ENCODE measurements at places on chromosomes 16 and 17.

DNA sequence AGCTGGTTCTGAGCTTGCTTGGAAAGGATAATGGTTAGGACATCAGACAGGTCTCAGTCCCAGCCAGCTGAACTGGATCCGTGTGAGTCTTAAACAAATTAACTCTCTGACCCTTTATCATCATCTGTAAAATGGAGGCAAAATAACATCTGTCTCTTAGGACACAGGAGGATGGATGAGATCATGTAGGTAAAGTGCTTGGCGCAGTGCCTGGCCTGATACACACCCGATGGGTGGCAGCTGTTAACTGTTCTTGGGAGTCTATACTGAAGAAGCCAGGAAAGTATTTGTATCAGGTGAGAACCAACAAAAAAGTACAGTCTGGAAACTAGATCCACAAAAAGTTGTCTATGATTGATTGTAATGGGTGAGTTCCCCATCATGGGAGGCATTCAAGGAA lies 188.6 kb downstream of the C16orf78 start:
- no peak for DNase-seq

DNA sequence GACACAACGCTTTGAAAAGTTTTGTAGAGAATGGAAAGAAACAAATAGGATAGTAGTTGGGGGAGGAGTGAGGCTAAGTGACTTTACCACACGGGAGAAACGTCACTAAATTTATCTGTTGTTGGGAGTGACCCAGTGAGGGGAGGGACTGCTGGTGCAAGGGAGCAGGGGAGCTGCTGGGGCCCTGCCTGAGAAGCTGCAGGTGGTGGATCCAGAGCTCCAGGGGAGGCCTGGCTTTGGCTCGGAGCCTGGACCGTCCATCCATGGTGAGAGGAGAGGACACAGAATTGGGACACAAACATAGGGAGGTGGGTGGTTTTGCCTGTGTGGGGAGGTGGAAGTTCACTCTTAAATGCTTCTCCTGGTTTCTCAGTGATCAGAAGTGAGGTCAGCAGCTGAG lies 107.6 kb downstream of the GOSR1 start:
- DNase-seq: no peak

DNA sequence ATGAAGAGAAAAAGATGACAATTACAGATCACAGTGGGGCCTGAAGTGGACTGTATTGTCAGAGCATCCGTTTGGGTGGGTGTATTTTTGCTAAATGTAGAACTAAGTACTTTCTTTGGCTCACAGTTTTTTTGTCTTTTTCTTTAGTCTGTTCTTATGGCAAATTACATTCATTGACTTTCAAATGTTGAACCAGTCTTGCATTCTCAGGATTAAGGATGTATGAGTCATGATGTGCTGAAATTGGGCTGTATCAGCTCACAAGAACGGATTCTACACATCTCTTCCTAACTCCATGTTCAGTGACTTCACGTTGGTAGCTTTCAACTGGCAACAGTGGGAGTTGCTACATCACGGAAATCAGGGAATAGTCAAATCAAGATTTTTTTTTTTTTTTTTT lies 66.5 kb downstream of the TEX2 start:
- DNase-seq: no peak

GRCh38 chr17:5587438-5588032 lies 3.2 kb upstream of the NLRP1 start:
- peak; percentile 37 for DNase-seq

GRCh38 chr17:50361561-50362480 lies 11.2 kb downstream of the MRPL27 start:
- peak; percentile 58 for DNase-seq

DNA sequence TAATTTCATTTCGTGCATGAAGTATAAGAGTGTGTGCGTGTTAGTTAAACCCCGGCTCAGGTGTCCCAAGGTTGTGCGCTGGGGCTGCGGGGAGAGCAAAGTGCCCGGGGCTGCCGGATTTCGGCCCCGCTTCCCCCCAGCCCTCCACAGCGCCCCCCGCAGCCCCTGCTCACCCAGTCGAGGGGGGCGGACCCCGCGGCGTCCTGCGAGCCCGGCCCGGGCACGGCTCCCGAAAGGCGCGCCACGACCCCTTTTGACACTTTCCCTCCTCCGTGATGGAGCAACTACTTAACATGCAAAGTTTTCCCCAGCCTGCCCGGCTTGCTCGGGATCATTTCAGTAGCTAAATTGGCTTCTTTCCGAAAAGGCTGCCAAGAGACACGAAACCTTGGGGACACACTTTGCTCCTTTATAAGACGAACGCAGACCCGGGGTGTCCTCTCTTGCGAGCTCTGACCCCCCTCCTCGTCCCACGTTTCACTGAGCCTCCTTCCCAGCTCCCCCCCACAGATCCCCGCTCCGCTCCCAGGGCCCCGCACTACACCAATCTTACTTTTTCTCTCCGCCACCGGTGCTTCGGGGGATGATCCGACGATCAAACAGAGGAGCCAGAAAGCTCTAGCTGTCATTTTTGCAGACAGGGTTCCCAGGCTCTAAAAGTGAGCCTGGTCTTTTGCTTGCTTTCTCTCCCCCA lies 552 bp downstream of the C17orf58 start:
- DNase-seq: no peak

DNA sequence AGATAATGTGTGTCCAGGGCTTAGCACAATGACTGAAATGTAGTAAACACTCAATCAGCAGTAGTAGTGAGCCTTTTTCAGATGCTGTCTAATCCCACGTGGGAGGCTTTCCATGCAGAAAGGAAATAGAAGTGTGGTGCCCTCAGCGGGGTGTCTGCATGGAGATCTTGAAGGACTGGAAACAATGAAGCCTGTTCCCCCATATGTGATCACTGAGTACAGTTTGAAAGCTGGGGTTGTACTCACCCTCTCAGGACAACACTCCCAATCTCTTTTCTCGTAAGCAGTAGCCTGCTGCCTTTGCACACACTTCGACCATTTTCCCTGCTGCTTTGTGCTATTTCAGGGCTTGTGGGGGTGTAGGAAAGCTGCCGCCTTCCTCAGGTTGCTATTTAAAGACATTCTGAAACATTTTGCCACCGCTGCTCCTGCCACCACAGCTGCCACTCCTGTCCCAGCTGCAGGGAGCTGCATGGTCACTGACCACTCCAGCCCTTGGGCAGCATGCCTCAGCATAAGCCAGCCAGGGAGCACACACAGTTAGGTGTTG lies 40.6 kb upstream of the HAS3 start:
- no peak for DNase-seq

GRCh38 chr17:78324391-78325075 lies 35.3 kb downstream of the SOCS3 start:
- DNase-seq: peak; percentile 51

Measured in NCI-H2081 (cell line).